ENCODE measurements at places on chromosomes 7 and 10. TPM values are rescaled to one million over a fixed set of nuclear protein-coding genes. Genes with fewer than 3 reads are reported as not detected.

DNA sequence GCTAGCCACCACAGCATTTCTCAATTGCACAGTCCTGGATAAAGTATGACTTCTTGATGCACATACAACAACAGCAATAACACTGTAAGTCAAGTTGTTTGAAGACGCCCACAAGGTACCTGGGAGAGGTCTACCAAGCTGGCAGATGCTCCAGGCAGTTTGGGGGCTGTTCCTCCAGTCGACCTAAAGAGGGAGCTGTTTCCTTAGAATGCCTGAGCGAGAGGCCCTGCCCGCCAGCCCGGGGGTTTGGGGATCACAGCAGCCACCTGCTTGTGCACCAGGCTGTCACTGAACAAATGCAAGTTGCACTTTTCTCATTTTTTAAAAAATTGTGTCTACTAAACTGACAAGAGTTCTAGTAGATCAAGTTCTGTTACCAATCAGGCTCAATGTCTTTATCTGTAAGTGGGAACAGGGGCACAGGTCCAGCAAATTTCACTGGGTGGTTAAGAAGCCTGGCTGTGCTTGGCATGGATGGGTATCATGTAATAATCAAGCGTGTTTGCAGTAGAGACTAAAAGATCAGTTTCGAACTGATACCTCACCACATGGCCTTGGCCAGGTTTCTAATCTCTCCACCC lies 193.8 kb upstream of the ADO start:
- H3K4me1 ChIP-seq = no peaks in the 10 kb centered on the region
- H3K36me3 ChIP-seq = no peaks in the 10 kb centered on the region
- no peaks in the 10 kb centered on the region for H3K27me3 ChIP-seq

DNA sequence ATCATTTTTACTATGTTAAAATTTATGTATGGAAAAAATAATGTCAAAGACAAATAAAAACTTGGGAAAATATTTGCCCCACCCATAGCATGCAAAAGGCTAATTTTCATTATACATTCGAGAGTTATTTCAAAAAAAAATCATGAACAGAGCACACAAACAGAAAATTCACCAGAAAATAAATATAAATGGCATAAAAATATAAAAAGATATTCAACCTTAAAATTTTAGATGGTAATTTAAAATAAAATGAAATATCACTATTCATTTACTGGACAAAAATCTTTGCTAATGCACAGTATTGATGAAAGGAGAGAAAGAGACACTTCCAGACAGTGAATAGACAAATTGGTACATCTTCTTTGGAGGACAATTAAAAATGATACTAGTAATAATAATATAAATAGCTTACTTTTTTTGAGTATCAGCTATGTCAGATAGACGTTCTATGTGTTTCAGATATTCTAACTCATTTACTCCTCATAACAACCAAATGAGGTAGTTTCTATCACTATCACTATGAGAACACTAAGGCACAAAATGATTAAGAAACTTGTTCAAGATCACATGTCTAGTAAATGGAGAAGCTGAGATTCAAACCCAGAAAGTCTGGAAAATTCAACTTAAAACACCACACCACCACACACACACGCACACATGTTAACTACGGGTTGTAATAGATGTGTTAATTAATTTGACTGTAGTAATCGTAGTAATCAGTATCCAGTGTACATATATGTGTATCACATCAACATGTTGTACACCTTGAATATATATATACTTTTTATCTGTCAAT lies 63.0 kb downstream of the CCDC71L start:
- H3K36me3 ChIP-seq = no peaks in the 10 kb centered on the region
- peak overlapping the region; percentile 5 for H3K4me3 ChIP-seq
- H3K27ac ChIP-seq = no peak overlapping the region

- no peak overlapping the region for H3K27ac ChIP-seq
- DNase-seq = no peak
- no peak overlapping the region for H3K4me3 ChIP-seq
- no peaks in the 10 kb centered on the region for H3K27me3 ChIP-seq
- H3K36me3 ChIP-seq = no peaks in the 10 kb centered on the region
- peaks cover 2% of the 10 kb centered on the region for H3K4me1 ChIP-seq
Measured at GRCh38 chr10:30594077-30594476, 35.5 kb downstream of the LYZL2 start.

DNA sequence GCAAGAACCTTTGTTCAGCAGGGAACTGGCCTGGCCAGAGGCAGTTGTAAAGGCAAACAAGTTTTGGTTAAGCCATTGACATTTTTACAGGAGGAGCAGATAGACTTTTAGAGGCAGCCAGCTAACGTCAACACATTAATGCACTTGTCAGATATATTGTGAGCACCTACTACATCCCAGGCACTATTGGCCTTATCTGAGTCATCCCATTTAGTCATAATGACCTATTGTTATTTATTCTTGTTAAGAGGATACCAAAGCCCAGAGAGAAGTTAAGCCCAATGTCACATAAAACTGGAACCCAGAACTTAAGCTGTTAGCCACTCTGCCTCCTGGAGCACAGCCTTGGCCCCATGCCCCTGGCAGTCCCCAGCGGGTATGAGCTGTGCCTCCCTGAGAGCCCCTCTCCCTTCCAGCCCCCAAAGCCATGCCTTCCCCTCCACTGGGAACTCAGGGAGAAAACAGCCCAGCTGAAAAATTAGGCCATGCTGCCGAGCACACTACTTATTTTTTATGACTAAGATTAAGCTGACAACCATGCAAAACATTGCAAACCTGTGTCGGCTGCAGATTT lies 32.7 kb upstream of the TRIM8 start:
- H3K36me3 ChIP-seq = peaks cover 19% of the 10 kb centered on the region

DNA sequence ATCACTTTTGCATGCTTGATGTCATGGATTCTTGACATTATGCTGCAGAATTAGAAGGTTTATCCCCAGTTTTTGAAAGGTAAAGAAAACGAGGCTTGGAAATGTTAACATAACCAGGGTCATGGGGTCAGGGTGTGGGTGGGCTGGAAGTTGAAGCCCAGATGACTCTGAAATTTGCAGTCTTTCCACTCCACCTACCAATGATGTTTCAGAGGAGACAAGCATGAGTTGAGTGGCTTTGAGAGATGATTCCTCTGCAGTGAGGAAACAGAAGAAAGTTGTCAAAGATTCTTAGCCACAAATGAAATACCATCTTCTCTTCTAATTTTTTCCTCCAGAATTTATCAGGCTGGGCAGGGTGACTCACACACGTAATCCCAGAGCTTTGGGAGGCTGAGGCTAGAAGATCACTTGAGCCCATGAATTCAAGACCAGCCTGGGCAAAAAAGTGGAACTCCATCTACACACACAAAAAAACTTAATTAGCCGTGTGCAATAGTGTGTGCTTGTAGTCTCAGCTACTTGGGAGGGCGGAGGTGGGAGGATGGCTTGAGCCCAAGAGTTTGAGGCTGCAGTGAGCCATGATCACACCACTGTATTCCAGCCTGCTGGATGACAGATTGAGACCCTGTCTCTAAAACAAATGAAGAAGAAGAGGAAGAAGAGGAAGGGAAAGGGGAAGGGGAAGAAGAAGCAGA lies 239.1 kb upstream of the AUTS2 start:
- H3K27me3 ChIP-seq = no peaks in the 10 kb centered on the region
- no peak overlapping the region for H3K4me3 ChIP-seq
- DNase-seq = no peak
- H3K36me3 ChIP-seq = no peaks in the 10 kb centered on the region
- no peak overlapping the region for H3K27ac ChIP-seq
- H3K4me1 ChIP-seq = no peaks in the 10 kb centered on the region

- no peaks in the 10 kb centered on the region for H3K27me3 ChIP-seq
- DNase-seq = no peak
- no peak overlapping the region for H3K27ac ChIP-seq
Measured at GRCh38 chr7:21278944-21279343, 148.9 kb upstream of the SP4 start.

GRCh38 chr10:68047554-68048327 lies 27.3 kb downstream of the HERC4 start:
- H3K4me3 ChIP-seq = no peak overlapping the region
- DNase-seq = no peak
- H3K4me1 ChIP-seq = peaks cover 7% of the 10 kb centered on the region
- peaks cover 10% of the 10 kb centered on the region for H3K36me3 ChIP-seq

- H3K4me3 ChIP-seq = no peak overlapping the region
- H3K27ac ChIP-seq = no peak overlapping the region
Measured at GRCh38 chr7:159215076-159215475, 70.4 kb upstream of the VIPR2 start.

DNA sequence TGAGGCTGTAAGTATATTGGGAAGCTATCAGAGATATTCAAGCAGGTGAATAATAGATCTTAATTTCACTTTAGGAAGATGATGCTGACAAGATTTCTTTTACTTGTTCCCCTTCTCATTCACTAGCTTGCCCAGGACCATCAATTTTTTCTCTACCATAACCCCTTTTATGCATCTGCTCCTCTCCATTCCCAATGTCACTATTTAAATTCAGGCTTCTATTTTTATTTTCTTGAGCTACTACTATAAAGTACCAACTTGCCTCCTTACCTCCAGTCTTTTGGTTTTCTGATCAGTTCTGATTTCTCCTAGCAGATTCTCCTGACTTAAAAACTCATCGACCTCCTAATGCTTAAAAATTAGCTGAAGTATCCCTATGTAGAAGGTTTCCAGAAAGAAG lies 97.7 kb upstream of the SMIM30 start:
- no peak for DNase-seq
- no peaks in the 10 kb centered on the region for H3K27me3 ChIP-seq
- no peaks in the 10 kb centered on the region for H3K4me1 ChIP-seq

GRCh38 chr10:77378366-77379349 lies 258.9 kb downstream of the KCNMA1 start:
- no peak for DNase-seq
- no peak overlapping the region for H3K4me3 ChIP-seq
- H3K36me3 ChIP-seq = no peaks in the 10 kb centered on the region
- no peak overlapping the region for H3K27ac ChIP-seq
- no peaks in the 10 kb centered on the region for H3K4me1 ChIP-seq

- no peak for DNase-seq
- no peaks in the 10 kb centered on the region for H3K27me3 ChIP-seq
- no peaks in the 10 kb centered on the region for H3K36me3 ChIP-seq
- no peaks in the 10 kb centered on the region for H3K4me1 ChIP-seq
Measured at GRCh38 chr10:110260746-110261477, 43.8 kb downstream of the SMNDC1 start.

- no peak overlapping the region for H3K27ac ChIP-seq
- no peaks in the 10 kb centered on the region for H3K36me3 ChIP-seq
- DNase-seq = no peak
- H3K27me3 ChIP-seq = no peaks in the 10 kb centered on the region
- H3K4me3 ChIP-seq = no peak overlapping the region
Measured at GRCh38 chr7:25989140-25989705, 162.8 kb upstream of the NFE2L3 start.

DNA sequence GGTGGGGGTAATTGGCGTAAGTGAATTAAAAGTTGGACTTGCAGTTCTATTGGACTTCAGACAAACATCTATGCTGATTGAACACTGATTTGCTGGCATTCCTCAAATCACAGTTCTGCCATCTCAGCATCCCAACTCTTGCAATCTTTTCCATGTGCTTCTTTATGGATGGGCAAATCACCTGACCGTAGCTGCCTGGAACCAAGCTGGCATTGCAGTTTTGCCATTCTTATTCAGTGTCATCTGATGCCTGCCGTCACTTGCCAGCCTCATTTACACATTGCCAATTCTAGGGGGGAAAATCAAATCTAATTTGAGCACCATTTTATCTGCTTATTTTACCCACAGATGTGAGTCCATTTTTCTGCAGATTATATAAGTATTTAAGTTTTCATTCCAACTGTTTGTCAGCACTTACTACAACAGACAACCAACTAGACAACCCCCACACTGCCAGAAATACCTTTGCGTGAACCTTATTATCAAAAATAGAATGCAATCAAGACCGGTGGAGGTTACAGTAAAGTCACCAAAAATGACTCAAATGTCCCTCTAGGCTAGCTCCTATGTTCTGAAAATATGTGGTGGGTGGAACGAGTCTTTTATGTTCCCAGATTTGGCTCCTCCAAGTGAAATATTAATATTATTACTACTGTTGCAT lies 172.3 kb upstream of the CTBP2 start:
- no peak overlapping the region for H3K4me3 ChIP-seq
- no peak for DNase-seq
- no peak overlapping the region for H3K27ac ChIP-seq
- H3K27me3 ChIP-seq = peaks cover 5% of the 10 kb centered on the region
- H3K4me1 ChIP-seq = no peaks in the 10 kb centered on the region
- H3K36me3 ChIP-seq = no peaks in the 10 kb centered on the region

- H3K27ac ChIP-seq = peak overlapping the region; percentile 32
- DNase-seq = no peak
- H3K36me3 ChIP-seq = no peaks in the 10 kb centered on the region
- H3K4me3 ChIP-seq = no peak overlapping the region
- H3K4me1 ChIP-seq = peaks cover 45% of the 10 kb centered on the region
- no peaks in the 10 kb centered on the region for H3K27me3 ChIP-seq
Measured at GRCh38 chr7:22723181-22723601, 3.8 kb upstream of the IL6 start.

GRCh38 chr7:90188281-90188680 lies 23.3 kb upstream of the STEAP2 start:
- no peak overlapping the region for H3K27ac ChIP-seq
- DNase-seq = no peak
- no peak overlapping the region for H3K4me3 ChIP-seq
- H3K4me1 ChIP-seq = no peaks in the 10 kb centered on the region

DNA sequence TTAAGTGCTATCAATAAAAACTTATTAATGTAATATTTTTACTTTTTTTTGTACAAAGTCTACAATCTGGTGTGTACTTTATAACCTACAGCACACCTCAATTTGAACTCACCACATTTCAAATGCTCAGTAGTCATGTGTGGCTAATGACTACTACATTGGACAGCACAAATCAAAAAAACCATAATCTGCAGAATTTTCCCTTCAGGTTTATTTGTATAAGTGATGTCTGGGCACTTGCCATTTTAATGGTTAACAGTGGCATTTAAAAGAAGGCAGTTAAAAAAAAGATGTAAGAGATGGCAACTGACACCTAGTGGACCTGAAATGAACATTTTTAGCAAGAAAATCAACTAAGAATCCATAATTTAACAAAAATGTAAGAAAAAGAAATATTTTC lies 124.6 kb upstream of the NRBF2 start:
- H3K4me1 ChIP-seq = no peaks in the 10 kb centered on the region
- H3K4me3 ChIP-seq = no peak overlapping the region
- no peak overlapping the region for H3K27ac ChIP-seq
- H3K27me3 ChIP-seq = no peaks in the 10 kb centered on the region
- no peak for DNase-seq

- DNase-seq = no peak
- peak overlapping the region; percentile 64 for H3K4me3 ChIP-seq
- H3K27me3 ChIP-seq = peaks cover 7% of the 10 kb centered on the region
- peak overlapping the region; percentile 90 for H3K27ac ChIP-seq
Measured at GRCh38 chr7:2523941-2524807, 4.6 kb downstream of the LFNG start.

GRID2IP gene
- 0.16 TPM for total RNA-seq

CRHR2 gene
- not detected for total RNA-seq

CTBP2 gene
- 19.7 TPM for total RNA-seq

NXPH1 gene
- total RNA-seq = not detected

CTAGE6 gene
- not detected for total RNA-seq

SSC4D gene
- total RNA-seq = not detected

JAKMIP3 gene
- total RNA-seq = 0.64 TPM

CFAP70 gene
- total RNA-seq = 2.6 TPM

EN2 gene
- 0.34 TPM for total RNA-seq

LDB3 gene
- 0.98 TPM for total RNA-seq

All from suprapubic skin (tissue), 4 donors.